ENCODE measurements at places on chromosomes 13 and 19.

GRCh38 chr19:408441-408901 lies 476 bp downstream of the C2CD4C start:
- DNase-seq: no peak

DNA sequence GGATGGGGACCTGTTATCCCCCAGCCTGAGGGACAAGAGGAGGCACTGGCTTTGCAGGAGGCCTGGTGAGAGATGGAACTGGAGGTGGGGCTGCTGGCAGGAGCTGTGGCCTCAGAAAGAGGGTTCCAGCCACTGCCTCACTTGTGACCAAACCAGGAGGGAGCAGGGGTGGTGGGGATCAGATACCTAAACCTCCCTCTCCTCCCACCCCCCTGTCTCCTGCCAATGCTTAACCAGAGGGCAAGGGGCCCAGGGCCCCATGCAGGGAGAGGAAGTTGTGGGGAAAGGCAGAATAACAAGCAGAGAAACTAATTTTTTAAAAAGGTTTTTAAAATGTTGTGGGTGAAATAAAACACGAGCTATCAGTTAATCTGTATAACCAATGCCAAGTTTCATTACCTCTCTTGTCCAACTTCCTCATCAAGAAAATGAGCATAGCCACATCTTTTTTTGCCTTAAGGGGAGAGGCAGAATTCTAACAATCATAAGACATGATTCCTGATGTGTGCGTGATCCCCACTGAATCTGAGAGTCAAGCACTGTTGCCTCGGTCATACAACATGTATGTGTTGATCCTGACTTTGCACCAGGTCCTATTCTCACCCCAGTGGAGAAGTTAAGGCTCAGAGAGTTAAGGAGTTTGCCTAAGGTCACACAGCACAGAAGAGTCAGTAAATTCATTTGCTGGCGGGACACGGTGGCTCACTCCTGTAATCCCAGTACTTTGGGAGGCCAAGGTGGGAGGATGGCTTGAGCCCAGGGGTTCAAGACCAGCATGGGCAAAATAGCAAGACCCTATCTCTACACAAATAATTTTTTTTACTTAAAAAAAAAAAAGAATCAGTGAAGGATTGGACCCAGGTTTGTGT lies 12.9 kb downstream of the FXYD5 start:
- DNase-seq: no peak

DNA sequence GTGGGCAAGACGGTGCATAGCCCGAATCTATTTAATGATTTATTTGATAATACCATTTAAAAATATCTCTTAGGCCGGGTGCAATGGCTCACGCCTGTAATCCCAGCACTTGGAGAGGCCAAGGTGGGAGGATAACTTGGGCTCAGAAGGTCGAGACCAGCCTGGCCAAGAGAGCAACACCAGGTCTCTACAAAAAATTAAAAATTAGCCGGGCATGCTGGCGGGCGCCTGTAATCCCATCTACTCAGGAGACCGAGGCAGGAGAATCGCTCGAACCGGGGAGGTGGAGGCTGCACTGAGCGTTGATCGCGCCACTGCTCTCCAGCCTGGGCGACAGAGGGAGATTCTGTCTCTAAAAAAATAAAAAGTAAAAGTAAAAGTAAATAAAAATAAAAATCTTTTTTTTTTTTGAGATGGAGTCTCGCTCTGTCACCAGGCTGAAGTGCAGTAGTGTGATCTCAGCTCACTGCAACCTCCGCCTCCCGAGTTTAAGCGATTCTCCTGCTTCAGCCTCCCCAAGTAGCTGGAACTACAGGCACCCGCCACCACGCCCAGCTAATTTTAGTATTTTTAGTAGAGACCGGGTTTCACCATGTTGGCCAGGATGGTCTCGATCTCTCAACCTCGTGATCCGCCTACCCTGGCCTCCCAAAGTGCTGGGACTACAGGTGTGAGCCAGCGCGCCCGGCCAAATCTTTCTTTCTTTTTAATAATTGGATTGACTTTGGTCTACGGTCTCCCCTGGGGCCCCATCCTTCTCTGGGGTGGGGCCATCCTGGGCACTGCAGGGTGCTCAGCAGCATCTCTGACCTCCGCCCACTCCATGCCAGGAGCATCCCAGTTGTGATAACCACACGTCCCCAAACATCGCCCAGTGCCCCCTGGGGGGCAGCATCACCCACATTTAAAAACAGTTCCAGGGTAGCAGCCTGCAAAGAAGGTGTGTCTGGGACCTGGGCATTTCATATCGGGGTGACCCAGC lies 90.7 kb downstream of the GNG7 start:
- DNase-seq: no peak

- DNase-seq: no peak
These were observed 90.7 kb downstream of the ZNF254 start for GRCh38 chr19:24177686-24178085.

- DNase-seq: no peak
These were observed 8.4 kb downstream of the MKNK2 start for GRCh38 chr19:2042485-2043250.

GRCh38 chr13:81302677-81303076 lies 961.8 kb upstream of the SPRY2 start:
- no peak for DNase-seq

DNA sequence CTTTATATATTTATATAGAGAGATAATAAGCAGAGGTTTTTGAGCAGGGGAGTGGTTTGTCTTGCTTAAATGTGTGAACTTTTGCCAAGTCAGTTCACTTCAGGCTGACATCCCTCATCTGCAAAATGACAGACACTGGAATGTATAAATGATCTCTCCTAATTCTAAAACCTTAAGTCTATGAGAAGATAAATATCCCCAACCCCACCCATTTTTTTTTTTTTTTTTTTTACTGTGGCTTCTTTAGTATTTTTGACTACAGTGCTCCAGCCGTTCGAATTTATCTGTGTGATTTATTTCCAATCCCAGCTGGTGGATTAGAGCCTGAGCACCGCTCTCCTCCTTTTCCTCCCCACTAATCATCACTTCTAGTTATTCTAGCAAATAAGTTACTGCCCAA lies 234.8 kb downstream of the DACH1 start:
- DNase-seq: no peak

DNA sequence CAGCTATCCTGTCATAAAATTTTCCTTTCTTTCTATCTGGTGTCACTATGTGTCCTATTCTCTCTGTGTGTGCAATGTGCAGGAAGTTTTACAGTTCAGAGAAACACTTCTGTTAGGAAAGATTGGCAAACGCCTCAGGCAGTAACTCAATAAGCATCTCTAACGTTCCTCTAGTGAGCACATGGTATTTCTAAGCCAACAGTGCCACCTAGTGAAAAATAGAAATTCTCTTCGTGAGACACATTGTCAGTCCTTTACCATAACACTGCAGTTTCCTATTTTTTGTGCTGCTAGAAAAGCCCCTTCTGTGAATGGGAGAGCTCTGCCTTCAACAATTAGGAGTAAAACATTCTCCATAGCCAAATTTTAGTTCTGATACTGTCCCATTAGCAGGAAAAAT lies 50.7 kb downstream of the ZNF723 start:
- DNase-seq: no peak

- DNase-seq: no peak
These were observed 19.8 kb upstream of the ZNF780A start for GRCh38 chr19:40110570-40110969.

- DNase-seq: no peak
These were observed 12.7 kb upstream of the SERPINE3 start for GRCh38 chr13:51326777-51327176.

- no peak for DNase-seq
These were observed 17.6 kb downstream of the PPP1R12C start for GRCh38 chr19:55099557-55100506.

DNA sequence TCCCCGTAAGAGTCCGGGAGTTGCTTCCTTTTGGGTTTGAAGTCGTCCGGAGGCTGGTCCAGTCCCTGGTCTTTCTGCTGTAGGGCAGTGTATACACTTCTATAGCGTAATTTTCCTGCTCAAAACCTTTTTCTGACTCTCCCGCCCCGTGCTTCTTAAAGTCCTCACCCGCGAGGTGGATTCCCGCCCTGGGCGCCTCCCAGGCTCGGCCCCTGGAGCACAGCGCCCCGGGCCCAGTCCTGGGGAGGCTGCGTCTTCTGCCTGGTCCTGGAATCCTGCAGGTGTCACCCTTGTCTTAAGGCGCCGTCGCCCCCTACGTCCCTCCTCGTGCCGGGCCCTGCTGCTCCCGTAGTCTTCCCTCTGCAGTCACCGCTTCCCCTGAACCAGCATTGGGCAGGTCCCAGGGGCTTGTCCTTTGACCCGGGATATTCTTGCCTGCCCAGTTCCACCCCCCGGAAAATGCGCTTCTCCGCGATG lies 34.4 kb upstream of the ZNF808 start:
- no peak for DNase-seq

- no peak for DNase-seq
These were observed 84.1 kb upstream of the FNDC3A start for GRCh38 chr13:48891586-48891985.

DNA sequence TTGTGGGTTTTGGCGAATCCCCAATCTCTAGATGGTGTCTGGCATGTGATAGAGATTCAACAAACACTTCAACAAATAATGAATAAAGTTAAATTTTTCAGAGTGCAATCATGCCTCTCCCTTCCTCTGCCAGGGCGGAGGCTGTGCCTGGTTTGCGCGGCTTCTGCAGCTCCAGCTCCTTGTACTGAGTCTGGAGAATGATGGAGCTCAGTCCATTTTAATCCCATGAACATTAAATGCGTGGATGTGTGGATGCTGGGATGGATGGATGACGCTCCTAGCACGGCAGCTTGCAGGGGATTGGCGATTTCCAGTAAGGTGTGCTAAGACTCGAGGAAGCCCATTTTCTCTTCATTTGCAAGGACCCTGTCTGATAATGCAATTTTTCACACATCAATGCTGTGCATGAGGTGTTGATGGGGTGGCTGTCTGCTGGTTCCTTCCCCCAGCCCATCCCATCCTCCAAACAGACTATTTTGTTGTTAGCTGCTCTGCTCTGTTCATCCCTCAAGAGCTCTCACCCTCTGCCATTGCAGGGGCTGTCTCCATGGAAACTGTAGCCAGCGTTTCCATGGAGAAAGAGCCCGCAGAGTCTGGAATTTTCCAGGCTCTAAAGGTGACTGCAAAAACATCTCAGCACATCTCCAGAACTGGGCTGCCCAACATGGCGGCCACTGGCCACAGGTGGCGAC lies 92.6 kb upstream of the PEG3 start:
- DNase-seq: no peak

GRCh38 chr19:608155-609003 lies 18.7 kb downstream of the HCN2 start:
- DNase-seq: no peak

- DNase-seq: no peak
These were observed 512.2 kb downstream of the LMO7 start for GRCh38 chr13:76148374-76148773.

- no peak for DNase-seq
These were observed 26.3 kb downstream of the SHANK1 start for GRCh38 chr19:50693064-50693975.

DNA sequence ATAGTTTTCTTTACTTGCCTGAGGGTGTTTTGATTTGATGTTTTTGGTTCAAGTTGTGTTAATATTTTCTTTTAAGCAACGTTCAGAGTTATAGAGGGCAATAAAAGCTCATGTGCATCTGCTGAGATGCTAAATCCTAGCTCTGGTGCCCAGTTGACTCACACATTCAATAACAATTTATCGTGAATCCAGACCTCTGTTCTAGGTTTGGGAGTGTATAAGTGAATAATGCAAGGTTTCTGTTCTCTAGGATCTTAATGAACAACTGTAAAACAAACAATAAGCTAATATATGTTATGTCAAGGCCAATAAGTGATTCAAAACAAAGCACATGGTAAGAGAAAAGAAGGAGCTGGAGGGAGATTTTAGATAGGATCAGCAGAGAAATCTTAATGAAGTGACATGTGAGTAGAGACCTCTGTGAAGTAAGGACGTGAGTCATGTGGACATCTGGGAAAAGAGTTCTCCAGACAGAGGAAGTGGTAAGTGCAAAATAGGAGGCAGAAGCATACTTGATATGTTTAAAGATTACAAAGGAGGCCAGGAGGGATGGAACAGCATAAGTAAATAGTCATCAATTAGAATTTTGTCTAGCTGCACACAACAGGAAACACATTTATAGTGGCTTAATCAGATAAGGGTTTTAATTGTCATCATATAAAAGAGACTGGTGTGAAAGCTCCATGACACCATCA lies 278.5 kb upstream of the HTR2A start:
- DNase-seq: no peak

- no peak for DNase-seq
These were observed 22.0 kb downstream of the BLOC1S3 start for GRCh38 chr19:45200568-45200967.

GRCh38 chr13:20525144-20525600 lies 485 bp downstream of the CRYL1 start:
- DNase-seq: no peak

GRCh38 chr13:102729560-102730270 lies 34.9 kb upstream of the METTL21C start:
- DNase-seq: no peak

- DNase-seq: no peak
These were observed 7.0 kb upstream of the TMC4 start for GRCh38 chr19:54179921-54180461.

DNA sequence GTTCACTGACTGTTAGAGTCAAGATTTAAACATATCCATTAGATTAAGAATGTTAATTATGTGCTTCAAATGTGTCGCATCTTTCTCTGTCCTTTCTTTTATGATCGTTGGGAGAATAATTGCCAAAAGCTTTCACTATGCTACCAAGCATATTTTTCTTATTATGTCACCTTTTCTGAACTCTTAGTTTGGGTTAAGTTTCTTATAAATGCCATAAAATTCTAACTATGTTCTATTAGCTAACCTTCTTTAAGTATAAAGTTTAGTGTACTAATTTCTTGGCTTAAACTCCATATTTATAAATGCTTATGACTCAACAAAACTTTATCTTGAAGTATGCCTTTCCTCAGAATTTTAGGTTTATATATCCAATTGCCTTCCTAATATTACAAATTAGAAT lies 1759.4 kb downstream of the PCDH9 start:
- no peak for DNase-seq

DNA sequence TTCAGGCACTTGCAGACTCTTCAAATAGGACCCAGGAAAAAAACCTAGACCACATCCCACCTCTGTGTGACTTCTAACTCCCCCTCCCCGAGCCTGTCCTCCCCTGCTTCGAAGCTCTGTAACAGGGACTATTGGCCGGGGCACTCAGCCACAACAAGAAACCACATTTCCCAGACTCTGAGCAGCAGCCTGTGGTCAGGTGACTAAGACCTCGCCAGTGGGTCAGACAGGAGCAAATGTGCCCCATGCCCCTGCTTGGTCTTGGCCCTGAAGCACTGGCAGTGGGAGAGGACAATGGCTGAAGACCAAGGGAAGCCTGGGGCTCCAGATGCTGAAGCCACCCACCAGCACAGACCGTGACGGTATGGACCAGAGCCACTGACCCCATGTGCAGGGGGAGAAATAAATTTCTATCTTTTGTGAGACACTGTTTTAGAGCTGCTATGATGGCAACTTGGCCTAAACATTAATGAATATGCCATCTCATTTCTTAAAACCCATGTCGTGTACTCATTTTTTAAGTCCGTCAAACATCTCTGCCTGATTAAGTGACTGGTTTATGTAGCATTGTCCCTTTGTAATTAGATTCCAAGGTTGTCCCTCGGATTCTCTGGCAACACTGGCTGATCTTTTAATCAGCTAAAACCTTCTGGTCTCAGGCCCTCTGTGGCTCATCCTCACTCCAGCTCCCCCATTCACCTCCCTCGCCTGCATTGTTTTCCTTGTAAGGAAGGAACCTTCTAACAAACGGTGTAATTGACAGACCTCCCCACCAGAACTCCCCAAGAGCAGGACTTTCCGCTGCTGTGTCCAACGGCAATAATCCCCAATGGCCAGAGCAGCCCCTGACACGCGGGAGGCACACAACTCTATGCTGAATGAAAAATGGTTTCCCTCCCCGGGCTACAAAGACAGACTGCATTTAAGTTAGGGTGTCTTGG lies 98.4 kb downstream of the STK24 start:
- no peak for DNase-seq

Data from stimulated activated CD8-positive, alpha-beta memory T cell treated with anti-CD3 and anti-CD28 coated beads, Interleukin-15, amount 100 ng/mL, for 4 hours (primary cell).